ENCODE measurements at places on chromosomes 4 and X.

DNA sequence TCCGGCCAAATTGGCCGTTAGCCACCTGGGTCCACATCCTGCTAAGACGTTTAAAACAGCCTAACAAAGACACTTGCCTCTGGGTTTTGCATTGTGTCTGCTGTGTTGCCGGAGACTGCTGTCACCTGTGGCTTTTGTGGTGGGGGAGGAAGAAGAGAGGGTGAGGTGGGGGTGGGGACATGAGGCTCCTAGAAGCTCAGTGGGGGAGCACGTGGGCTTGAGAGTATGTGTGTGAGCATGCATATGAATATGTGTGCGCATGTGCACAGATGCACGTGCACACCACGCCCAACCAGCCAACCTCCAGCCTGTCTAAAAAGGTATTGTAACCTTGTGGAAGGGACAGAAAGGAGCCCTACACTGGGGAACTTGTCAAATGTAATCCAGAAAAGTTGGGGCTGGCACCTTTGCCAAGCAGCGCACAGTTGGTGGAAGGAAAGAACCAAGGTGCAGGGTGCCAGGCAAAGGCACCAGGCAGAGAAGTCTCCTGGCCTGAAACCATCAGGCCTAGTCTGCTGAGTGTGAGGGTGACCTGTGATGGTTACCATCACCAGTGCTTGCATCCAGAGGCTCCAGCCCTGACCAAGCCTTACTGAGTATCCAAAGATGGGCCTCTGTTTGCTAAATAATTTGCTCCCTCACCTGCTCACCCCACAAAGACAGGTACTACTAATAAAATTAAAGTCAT is 10.1 kb upstream of the SASH3 start:
- DNase-seq = no peak

- DNase-seq = no peak
Measured at GRCh38 chr4:99828477-99828876, 11.8 kb downstream of the DAPP1 start.

DNA sequence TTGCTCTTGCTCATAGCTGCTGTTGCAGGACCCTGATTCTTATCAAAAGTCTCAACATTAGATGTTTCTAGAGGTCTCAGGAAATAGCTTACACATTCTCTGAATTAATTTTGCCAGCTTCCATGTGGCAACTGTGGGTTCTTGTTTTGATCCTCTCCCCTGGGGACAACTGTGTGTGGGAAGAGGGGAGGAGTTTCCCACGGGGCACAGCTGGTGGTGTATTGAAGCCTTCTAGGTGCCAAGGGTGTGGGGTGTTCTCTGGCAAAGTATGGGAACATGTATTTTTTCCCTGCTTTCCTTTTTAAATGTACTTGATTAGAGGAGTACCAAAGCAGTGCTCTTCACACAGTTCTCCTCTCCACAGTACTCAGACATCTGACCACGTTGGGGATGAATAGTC is 212.7 kb downstream of the RPA4 start:
- DNase-seq = no peak

GRCh38 chr4:623914-624566 is 1.3 kb upstream of the PDE6B start:
- DNase-seq = no peak

DNA sequence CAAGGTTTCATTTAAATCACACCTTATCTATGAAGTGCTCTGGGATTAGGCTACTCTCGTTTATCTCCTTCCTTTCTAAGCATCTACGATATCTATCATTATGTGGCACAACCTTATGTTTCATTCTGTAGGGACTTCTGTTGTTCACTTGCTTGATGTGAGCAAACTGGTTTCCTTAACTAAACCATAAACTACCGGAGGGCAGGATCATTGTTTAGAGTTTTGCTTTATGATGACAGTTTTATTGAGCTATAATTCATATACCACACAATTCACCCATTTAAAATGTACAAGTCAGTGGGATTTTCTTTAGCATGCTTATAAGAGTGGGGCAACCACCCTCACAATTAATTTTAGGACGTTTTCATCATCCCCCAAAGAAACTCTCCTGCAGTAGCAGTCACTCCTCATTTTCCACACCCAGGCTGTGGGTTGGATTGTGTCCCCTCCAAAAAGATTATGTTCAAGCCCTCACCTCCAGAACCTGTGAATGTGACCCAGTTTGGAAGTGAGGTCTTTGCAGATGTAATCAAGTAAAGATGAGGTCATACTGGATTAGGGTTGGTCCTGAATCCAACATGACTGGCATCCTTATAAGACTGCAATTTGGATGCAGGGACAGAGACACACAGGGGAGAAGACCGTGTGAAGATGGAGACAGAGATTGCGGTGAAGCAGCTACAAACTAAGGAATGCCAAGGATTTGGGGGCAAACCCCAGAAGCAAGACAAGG is 42.1 kb upstream of the SH3RF1 start:
- DNase-seq = no peak

GRCh38 chrX:140502491-140503237 is 2.2 kb downstream of the SOX3 start:
- no peak for DNase-seq

- DNase-seq = no peak
Measured at GRCh38 chr4:97500423-97500822, 642.9 kb downstream of the STPG2 start.

- DNase-seq = no peak
Measured at GRCh38 chr4:131974730-131975129, 1174.4 kb upstream of the PCDH10 start.

- DNase-seq = no peak
Measured at GRCh38 chr4:150323406-150324325, 245.4 kb downstream of the DCLK2 start.

DNA sequence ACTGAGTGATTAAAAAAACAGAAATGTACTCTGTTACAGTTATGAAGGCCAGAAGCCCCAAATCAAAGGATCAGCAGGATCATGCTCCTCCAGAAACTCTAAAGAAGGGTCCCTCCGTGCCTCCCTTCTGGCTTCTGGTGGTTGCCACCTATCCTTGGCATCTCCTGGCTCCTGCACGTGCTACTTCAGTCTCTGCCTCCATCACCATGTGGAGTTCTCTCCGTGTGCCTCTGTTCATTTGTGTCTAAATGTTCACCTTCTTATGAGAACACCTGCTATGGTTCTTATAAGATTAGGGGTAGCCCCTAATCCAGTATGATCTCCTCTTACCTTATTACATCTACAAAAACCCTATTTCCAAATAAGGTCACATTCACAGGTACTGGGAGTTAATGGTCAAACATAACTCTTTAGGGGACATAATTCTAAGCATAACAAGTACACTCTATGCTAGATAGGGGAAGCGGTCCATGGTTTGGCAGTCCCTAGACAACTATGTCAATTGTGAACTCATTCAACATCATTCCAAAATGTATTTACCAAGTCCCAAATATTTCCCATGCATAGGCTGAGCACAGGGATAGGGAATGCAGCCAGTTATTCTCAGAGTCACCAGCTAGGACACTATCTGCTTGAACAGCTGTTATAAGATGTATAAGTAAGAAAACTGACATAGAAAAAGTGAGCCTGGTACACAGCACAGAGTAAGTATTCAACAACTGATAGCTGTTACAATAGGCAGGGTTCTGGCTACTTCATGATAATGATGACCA is 295.5 kb upstream of the BOD1L1 start:
- no peak for DNase-seq

GRCh38 chr4:169485791-169486742 is 126.3 kb downstream of the NEK1 start:
- no peak for DNase-seq

GRCh38 chrX:1502241-1502640 is 34.7 kb downstream of the P2RY8 start:
- no peak for DNase-seq

DNA sequence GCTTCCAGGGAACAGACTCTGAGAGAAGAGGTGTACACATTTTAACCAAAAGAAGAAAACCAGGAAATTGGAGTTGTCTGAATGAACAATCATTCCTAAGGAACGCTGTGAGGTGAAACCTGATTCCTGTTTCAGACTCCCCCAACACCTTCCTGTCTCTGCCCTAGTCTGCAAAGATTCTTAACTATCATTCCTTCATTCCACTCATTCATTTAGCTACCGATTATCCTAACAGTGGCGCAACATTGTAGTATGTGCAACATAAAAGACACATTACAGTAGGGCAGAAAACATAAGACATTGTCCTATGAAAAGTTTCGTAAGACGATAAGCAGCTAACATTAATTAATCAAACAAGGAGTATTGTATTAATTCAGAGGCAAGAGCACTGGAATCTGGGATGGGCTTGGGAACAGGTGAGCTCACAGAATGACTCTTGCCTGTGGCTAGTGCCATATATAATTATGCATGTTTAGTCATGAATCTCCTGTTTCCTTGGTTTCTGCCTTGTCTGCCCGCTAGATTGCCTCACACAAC is 23.8 kb upstream of the ADH7 start:
- no peak for DNase-seq

DNA sequence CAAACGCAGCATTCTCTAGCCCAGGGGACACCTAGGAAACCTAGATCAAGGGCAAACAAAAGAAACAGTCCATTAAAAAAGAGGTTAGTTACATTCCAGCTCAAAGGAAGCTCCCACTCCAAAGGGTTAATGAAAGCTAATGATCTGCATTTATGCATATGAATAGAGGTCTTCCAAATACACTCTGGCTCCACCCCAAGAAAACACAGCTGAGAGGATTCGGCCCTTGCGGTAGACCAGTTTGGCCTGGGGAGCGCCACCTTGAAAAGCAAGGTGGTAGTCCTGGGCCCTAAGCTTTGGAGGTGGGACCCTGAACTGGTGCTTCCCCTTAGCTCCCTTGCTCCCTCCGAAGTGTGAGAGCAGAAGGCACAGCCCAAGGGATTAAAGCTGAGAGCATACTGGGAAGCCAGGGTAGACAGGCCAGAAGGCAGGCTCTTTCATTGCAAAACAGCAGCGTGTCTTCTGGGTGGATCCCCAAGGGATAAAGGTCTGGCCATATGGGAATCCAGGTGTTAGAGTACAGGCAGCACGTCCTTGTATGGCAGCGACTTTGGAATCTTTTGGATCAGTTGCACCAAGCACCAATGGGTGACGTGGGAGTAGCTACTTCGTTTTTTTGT is 3.7 kb downstream of the GABRQ start:
- no peak for DNase-seq

- no peak for DNase-seq
Measured at GRCh38 chrX:13647709-13648212, 5.2 kb upstream of the TCEANC start.

- no peak for DNase-seq
Measured at GRCh38 chrX:39260965-39261364, 459.7 kb downstream of the MID1IP1 start.

DNA sequence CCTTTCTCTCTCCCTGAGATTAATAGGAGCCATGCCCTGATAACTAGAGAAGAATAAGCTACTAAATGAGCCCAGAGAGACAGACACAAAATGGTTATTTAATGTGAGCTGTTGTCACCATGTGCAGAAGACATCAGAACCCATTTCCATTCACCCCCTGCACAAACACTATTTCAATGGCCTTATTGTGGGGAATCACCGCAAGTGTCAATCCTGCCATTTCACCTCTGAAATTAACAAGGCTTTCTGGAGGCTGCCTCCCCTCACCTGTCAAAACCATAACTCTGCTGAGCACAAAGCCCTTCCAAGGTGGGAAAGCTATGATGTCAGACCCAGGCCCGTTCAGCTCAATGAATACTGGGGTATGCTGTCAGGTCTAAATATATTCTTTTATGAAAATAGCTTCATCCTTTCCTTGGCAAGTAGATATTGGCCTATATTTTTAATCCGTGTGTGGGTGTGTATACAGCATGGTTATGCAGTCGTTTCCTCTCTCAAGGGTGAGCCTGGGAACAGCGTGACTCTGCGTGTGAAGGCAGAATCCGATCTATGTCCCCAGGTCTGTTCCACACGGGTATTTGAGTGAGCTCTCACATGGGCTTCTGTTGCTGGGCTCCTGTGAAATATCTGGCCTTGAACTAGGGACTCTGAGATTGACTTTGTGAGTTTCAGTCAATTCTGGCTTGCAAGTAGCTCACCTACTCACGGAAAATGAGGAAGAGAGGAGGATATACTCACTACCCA is 266.3 kb downstream of the FBXW7 start:
- DNase-seq = no peak

- DNase-seq = no peak
Measured at GRCh38 chr4:173194157-173194556, 25.5 kb downstream of the GALNT7 start.

Data from hypothalamus (tissue), 51 donors.